ENCODE measurements at places on chromosomes 4 and X. TPM values are rescaled to one million over a fixed set of nuclear protein-coding genes. Genes with fewer than 3 reads are reported as not detected.

Gene CFP
- total RNA-seq, result 6.8 TPM

Gene XAGE2
- not detected for total RNA-seq

Gene DUX4
- total RNA-seq, result not detected

Gene TAB3
- total RNA-seq, result 13.6 TPM

Gene S100P
- 10.0 TPM for total RNA-seq

Gene SULT1E1
- not detected for total RNA-seq

Gene RAB40A
- 0.07 TPM for total RNA-seq

Gene VEGFC
- total RNA-seq, result not detected

Gene ELOVL6
- 7.9 TPM for total RNA-seq

Gene TENT5D
- not detected for total RNA-seq

DNA sequence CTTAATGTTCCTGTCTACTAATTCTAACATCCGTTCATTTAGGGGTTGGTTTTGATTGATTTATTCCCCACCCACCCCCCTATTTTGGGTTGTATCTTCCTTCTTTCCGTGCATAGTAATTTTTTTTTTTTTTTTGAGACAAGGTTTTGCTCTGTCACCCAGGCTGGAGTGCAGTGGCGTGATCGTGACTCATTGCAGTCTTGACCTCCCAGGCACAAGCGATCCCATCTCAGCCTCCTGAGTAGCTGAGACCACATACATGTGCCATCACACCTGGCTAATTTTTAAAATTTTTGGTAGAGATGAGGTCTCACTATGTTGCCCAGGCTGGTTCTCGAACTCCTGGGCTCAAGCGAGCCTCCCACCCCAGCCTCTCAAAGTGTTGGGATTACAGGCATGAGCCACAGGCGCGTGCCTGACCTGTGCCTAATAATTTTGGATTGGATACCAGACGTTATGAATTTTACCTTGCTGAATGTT lies 79.9 kb downstream of the ZFX start:
- no peak for DNase-seq

GRCh38 chrX:30659421-30659820 lies 6.2 kb downstream of the GK start:
- DNase-seq, result no peak

GRCh38 chrX:10549280-10549679 lies 71.1 kb downstream of the MID1 start:
- no peak for DNase-seq

DNA sequence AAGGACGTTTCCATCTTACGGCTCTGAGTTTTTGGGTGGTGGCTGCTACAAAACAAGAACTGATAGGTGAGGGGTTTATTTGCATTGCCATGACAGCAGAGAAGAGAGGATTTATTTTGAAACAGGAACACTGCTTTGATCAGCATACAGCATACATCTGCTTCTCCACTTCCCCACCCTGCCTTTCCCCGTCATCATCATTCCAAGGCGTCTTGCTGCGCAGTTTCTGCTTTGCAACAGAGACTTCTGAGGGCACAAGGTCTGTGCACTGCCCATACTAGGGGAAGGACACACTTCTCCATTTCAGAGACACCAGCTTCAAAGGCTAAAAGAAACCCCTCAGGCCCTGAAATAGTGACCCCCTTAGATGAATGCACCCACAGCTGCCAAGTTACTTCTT lies 19.1 kb downstream of the STARD8 start:
- DNase-seq, result no peak

DNA sequence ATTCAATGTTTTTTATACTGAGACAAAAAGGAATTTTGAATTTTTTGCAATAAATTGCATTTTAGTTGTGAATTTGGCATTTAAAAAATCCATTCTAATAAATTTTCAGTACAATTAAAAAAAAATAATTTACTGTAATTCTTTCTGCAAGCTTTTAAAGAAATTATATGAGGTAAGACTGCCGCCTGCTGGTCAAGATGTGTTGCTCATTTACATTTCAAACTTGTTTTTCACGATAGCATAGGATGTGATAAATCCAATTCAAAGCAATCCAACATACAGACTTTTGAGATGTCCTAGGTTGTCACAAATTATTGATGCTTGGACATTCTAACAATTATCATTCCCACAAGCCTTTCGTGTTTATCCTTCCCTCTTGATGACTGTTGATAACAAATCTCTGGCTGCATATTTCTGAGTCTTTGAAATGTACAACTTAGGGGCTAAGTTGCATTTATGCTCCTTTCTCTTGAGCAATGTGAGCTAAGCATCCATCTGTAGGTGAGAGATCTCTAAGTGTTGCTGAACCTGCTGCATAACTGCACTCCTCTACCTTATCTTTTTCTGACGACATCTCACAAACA lies 21.7 kb upstream of the MFAP3L start:
- DNase-seq, result peak; percentile 75

DNA sequence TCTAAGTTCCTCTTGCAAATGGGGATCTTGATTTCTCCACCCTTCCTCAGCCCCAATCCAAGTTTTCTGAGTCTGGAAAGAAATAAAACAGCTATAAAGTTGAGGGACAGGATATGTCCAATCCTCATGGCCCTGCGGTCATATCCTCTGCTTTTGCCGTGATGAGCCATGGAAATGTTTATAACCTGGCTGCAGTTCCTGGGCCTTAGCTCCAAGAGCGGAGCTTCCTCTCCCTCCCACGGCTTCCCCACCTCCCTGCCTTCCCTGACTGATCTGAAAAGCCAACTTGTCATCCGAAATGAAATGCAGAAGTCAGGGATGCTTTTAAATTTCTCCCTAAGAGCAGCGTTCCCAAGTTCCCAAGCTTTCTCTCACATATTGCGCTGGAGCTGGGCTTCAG lies 221.5 kb upstream of the SFRP2 start:
- DNase-seq, result no peak

GRCh38 chr4:138032222-138032621 lies 209.9 kb downstream of the SLC7A11 start:
- no peak for DNase-seq

GRCh38 chr4:159368320-159368719 lies 265.4 kb downstream of the RAPGEF2 start:
- DNase-seq, result no peak

DNA sequence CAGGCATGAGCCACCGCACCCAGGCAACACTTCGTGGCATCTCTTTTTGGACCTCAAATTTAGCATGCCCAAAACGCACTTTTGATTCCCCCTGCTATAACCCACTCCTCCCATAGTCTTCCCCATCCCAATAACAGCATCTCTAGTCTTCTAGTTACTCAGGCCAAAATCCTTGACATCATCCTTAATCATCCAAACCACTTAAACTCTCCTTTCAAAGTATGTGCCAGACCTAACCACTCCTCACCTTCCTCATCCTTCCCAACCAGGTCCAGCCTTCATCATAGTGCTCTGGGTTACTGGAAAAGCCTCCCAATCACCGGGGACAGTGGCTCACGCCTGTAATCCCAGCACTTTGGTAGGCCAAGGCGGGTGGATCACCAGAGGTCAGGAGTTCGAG lies 41.9 kb downstream of the AFAP1 start:
- no peak for DNase-seq

DNA sequence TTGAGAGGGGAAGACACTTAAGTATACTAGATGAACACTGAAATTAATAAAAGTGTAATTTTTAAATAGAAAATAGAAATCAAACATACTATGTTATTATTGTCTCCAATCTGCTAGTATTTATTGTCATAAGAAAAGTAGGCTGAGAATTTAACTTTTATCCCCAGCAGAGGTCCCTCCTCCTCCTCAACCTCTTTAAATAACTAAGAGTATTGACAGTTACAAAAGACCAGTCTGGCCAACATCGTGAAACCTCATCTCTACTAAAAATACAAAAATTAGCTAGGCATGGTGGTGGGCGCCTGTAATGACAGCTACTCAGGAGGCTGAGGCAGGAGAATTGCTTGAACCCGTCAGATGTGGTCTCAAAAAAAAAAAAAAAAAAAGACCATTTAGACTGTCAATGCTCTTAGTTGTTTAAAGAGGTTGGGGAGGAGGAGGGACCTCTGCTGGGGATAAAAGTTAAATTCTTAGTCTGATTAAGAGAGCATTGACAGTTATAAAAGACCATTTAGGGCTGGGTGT lies 4.2 kb downstream of the SLC30A9 start:
- DNase-seq, result no peak

DNA sequence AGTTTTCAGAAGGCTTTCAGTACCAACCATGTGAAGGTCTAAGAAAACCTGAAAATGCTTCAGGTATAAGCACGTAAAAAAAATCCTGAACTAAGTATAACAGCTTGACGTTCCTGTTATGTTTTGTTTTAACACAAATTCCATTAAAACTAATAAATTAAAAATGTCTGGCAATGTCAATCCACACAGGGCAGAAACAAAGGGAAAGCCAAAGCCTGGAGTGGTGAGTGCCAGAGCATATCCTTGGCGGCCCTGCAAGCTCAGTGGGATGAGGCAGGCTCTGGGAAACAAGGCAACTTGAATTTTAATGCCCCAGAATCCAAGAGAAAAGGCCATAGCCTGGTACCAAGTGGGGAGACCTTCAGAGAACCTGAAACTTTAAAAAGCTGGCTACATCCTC lies 78.2 kb downstream of the EPHA5 start:
- no peak for DNase-seq

- no peak for DNase-seq
Observed at GRCh38 chr4:103318327-103318726, 120.2 kb upstream of the CENPE start.

DNA sequence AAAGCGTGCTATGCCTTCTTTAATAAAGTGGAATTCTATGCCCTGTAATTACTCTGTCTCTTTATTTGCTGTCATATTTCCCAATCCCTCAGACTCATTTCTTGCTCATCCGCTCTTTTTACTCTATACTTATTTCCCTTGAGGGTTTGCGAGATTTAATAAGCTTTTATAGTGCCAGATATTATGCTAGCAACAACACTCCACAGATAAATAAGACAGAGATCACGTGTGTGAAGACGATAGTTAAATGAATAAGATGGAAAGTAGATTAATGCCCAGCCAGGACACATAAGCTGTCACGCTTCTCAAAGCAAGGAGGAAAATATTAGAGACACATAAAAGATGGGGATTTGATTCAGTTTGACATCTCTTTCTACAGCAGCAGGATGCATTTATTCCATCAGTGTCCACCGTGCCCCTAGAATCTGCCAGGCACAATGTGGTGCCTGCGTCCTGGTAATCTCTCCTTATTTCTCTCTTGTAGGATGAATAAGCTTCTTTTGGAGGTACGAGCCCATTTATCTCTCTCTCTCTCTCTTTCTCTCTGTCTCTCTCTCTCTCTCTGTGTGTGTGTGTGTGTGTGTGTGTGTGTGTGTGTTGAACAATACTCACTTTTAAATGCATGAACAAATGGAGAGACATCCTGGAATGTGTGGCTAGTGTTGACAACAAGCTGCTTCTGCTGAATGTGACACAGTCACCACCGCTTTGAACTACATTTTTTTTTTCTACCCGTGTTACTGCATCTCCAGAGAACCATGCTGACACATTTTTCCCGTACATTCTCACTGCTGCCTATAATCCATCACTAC lies 48.2 kb downstream of the TMEM156 start:
- DNase-seq, result peak; percentile 27

DNA sequence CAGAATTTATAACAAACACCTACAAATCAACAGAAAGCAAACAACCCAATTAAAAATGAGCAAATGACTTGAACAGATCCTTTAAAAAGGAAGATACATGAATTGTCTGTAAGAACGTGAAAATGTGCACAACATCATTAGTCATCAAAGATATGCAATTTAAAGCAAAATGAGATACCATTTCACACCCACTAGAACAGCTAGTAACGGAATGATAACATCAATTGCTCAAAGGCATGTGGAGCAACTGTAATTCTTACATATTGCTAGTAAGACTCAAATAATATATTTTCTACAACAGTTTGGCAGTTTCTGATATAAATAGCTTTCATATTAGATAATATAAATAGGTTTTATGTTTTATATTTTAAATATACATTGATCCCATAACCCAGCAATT lies 82.5 kb downstream of the LCORL start:
- no peak for DNase-seq

DNA sequence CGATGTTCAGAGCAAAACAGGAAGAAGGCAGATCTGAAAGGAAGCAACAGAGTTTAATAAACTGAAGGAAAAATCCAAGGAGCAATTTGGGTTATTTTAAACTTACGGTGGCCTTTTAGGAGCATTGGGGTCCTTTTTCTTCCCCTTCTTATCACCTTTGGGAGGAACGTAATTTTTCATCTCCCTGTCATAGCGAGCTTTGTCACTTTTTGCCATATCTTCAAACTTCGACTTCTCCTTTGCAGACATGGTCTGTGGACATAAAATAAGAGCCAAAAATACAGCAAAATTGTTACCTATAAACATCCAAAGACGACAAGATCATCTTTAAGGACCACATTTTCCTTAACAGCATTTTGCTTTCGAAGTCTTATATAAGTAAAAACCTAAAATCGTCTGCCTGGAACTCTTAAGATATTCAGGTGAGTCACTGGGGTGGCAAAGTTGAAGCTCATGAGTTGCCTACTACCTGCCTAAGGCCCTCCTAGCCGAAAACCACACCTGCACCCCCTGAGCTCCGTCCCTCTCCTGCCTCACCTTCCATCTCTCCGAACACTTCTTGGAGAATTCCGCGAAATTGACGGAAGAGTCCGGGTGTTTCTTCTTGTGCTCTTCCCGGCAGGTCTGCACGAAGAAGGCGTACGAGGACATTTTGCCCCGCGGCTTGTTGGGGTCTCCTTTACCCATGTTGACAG lies 1.0 kb downstream of the HMGB2 start:
- peak; percentile 45 for DNase-seq

GRCh38 chrX:24479924-24480323 lies 14.8 kb downstream of the PDK3 start:
- DNase-seq, result peak; percentile 86

DNA sequence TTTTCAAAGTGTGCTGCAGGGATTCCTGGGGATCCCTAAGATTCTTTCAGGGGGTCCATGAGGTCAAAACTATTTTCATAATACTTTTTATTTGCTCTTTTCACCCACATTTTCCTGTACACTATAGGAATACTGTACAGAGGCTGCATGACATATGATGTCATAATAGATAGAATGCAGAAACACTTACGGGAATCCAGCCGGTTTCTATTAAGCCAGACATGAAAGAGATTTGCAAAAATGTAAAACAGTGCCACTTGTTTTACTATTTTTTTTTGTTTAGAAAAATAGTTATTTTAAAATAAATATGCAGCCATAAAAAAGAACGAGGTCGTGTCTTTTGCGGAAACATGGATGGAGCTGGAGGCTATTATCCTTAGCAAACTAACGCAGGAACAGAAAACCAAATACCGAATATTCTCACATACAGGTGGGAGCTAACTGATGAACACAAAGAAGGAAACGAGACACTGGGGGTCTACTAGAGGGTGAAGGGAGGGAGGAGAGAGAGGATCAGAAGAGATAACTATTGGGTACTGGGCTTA lies 5.0 kb downstream of the ZFX start:
- no peak for DNase-seq

- no peak for DNase-seq
Observed at GRCh38 chr4:140774956-140775355, 18.8 kb upstream of the TBC1D9 start.

- DNase-seq, result no peak
Observed at GRCh38 chr4:6960628-6961412, 51.2 kb downstream of the TBC1D14 start.

DNA sequence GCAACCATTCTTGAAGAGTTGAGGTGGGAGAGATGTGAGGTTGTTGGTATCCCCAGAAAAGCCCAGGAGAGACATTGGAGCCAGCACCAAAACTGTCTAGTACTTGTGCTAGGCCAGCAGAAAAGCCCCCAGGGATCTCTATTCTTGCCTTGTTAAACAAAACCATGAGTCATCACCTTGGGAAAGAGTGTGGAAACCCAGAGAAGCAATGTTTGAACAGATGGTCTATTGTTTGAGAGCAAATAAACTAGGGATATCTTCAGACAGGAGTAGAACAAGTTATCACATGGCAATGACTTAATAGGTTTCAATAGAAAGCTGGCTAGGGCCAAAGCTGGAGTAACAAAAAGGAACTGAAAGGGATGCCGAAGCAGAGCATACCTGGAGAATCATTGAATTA lies 195.7 kb upstream of the CASK start:
- DNase-seq, result no peak
